ENCODE measurements at places on chromosomes 2 and 18. TPM values are rescaled to one million over a fixed set of nuclear protein-coding genes. Genes with fewer than 3 reads are reported as not detected.
A peak's percentile ranks its signal among the peaks of the same experiment; 100 is the strongest.

The ASXL2 gene
- total RNA-seq = 17.7 TPM

DNA sequence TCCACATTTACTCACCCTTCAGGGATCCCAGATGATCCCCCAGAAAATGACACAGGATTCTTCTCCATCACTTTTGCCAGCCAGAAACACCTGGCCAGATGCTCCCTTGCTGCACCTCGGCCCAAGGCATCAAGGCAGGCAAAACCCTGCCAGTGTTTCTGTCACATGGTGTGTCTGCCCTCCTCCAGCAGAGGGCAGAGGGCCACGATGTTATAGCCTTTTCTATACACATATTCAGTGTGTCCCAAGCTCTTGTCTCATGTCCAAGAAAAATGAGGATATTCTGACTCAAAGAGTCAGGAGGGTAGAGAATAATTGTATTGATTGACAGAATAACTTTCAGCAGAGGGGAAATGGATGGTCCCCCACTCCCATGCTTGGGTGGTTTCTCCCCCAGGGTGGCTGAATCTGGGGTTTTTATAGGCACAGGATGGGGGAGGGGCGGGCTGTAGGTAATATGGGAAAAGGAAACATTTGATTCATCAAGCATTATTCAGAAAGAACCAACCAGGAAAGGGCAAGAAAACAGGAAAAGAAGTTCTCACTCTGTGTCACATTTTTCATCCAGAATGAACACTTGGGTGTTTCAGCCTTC lies 933.9 kb downstream of the TRIB2 start:
- no peak overlapping the region for H3K27ac ChIP-seq
- H3K4me3 ChIP-seq = no peak overlapping the region
- H3K27me3 ChIP-seq = no peaks in the 10 kb centered on the region

DNA sequence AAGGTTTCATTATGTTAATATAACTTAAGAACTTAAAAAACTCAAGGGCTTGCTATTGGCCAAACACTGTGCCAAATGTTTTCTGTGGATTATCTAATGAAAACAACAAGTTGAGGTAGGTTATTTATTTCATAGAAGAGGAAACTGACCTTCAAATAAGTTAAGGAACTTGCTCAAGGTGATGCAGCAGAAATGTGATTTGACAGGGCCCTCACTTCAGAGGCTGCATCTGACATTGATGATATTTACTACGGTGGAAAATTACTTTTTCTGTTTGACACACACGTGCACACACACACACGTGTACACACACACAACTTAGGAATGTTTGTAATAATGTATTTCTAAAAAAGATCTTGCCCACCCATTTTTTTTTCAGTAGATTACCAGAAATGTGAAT lies 137.2 kb upstream of the CXCR4 start:
- H3K27me3 ChIP-seq = no peaks in the 10 kb centered on the region
- no peak overlapping the region for H3K4me3 ChIP-seq
- peaks cover 12% of the 10 kb centered on the region for H3K4me1 ChIP-seq
- H3K27ac ChIP-seq = no peak overlapping the region
- H3K36me3 ChIP-seq = no peaks in the 10 kb centered on the region

- H3K27me3 ChIP-seq = no peaks in the 10 kb centered on the region
- DNase-seq = no peak
- H3K27ac ChIP-seq = no peak overlapping the region
- no peaks in the 10 kb centered on the region for H3K4me1 ChIP-seq
These were observed 7.5 kb downstream of the PARD6G start for GRCh38 chr18:80239830-80240229.

DNA sequence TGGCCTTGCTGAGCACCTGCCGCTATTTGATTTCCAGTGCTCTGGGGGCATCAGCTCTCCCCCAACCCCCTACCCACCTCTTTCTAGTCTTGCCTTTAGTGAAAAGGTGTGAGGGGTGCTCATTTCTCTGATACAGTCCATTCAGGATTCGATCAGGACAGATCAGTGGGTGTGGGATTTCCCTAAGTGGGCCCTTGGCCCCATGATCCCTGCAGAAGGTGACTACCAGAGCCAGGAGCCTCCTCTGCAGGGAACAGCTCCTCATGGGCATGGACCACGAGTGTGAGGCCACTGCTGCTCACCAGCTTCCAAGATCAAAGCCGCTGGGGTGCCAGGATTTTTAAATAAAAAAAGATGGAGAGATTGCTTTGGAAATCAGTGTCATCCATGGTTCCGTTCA lies 835.2 kb upstream of the ID2 start:
- no peak for DNase-seq
- H3K27me3 ChIP-seq = no peaks in the 10 kb centered on the region
- no peak overlapping the region for H3K27ac ChIP-seq
- H3K4me3 ChIP-seq = no peak overlapping the region

DNA sequence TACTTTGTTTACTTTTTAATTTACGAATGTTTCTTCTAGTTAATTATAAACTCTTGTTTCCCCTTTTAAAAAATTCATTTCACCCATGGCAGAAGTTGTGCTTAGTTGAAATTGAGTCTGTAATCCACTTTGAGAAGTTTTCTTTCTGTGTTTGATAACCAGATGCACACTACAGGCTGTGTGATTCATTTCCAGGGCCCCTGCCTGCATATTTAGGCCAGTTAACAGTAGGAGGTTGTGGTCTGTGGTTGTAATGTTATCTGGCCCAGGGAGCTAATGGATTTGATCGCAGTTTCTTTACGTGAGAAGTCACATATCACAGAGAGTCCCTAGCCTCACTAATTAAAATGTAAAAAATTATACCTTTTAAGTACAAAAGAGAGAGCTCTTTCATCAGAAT lies 3.3 kb downstream of the CDH7 start:
- H3K36me3 ChIP-seq = no peaks in the 10 kb centered on the region
- H3K4me1 ChIP-seq = no peaks in the 10 kb centered on the region

- H3K36me3 ChIP-seq = no peaks in the 10 kb centered on the region
- no peak overlapping the region for H3K27ac ChIP-seq
- no peaks in the 10 kb centered on the region for H3K27me3 ChIP-seq
- H3K4me3 ChIP-seq = no peak overlapping the region
- H3K4me1 ChIP-seq = no peaks in the 10 kb centered on the region
These were observed 74.9 kb upstream of the KLHL14 start for GRCh38 chr18:32847691-32848090.

- no peak for DNase-seq
- no peaks in the 10 kb centered on the region for H3K27me3 ChIP-seq
- no peaks in the 10 kb centered on the region for H3K36me3 ChIP-seq
- no peak overlapping the region for H3K27ac ChIP-seq
These were observed 124.2 kb upstream of the ITGB6 start for GRCh38 chr2:160324161-160324800.

The RUFY4 gene
- total RNA-seq = 2.7 TPM

DNA sequence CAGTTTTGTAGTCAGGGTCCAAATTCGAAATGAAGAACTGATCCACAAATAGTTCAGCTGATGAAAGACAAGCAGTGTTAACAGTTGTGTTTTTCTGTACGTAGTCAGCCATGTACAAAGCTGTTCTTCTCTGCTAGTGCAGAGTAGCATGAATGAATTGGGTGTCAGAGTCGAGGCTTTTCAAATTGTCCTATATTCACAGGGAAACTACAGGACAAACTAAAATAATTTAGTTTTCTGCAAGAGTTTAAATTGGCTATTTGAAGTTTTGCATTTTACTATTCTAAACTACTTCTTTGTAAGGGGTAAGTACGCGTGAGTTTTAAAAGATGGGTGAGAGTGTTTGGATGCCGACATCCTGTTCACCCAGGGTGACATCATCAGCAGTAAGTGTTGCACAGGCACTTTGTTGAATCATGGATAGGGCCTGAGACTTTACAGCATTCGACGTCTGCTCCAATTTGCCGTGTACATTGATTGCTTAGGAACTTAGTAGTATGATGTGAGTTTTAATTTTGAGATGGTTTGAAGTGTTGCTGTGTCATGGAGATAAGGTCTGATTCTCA lies 147.2 kb upstream of the NFATC1 start:
- H3K27me3 ChIP-seq = no peaks in the 10 kb centered on the region
- DNase-seq = no peak
- H3K4me3 ChIP-seq = no peak overlapping the region

The PRADC1 gene
- 13.4 TPM for total RNA-seq

- no peak for DNase-seq
- H3K4me1 ChIP-seq = no peaks in the 10 kb centered on the region
- H3K27me3 ChIP-seq = no peaks in the 10 kb centered on the region
- no peak overlapping the region for H3K4me3 ChIP-seq
These were observed 148.7 kb downstream of the CALCRL start for GRCh38 chr2:187299122-187299906.

- H3K4me1 ChIP-seq = no peaks in the 10 kb centered on the region
- H3K4me3 ChIP-seq = no peak overlapping the region
- no peaks in the 10 kb centered on the region for H3K27me3 ChIP-seq
- H3K36me3 ChIP-seq = no peaks in the 10 kb centered on the region
These were observed 426.1 kb upstream of the TNP1 start for GRCh38 chr2:217285926-217286325.

DNA sequence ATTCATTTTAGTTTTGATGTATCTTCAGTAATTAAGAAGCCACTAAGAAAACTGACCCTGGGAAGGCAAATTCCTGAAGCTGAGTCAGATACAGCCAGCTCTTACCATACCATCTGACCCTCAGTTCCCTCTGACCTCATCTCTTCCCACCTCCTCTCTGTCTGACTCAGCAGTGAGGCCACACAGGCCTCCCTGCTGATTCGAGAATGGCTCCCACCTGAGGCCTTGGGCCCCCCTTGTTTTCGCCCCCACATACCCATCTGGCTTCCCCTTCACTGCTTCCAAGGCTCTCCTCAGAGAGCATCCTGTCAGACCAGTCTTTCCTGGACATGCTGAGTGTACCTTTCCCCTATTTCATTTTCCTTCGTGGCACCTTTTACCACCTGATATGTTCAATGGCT lies 71.0 kb upstream of the CYP1B1 start:
- H3K4me1 ChIP-seq = peaks cover 31% of the 10 kb centered on the region
- H3K27ac ChIP-seq = peak overlapping the region; percentile 89
- no peaks in the 10 kb centered on the region for H3K27me3 ChIP-seq
- no peaks in the 10 kb centered on the region for H3K36me3 ChIP-seq
- DNase-seq = peak; percentile 78

GRCh38 chr2:239551206-239551605 lies 150.4 kb upstream of the HDAC4 start:
- no peaks in the 10 kb centered on the region for H3K4me1 ChIP-seq
- no peak overlapping the region for H3K27ac ChIP-seq
- no peak overlapping the region for H3K4me3 ChIP-seq

DNA sequence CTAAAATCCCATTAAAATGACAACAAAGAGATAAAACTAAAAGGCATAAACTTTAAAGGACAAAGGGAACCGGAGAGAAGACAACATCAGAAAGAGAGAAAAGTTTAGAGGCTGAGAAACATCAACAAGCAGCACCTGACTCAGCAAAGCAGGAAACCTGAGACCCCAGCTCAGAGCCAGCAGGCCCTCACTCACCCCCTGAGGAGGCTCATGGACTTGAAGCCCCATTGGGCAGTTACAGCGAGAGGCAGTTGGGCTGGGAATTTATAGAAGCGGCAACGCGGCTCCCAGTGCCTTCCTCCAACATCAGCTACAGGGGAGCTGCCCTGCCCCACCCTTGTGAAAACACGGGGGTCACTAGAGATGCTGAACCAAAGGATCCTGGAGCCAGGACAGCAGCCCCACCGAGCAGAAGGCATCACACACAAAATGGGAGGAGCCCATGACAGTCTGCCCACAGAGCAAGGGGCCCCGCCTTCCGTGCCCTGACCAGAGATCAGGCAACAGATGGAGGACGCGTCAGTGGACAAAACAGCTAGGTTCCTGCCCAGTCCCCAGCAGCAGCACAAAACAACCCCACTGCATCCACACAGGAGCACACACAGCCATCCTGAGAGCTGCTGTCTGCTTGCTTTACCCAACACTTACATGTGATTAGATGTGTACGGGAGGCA lies 52.7 kb downstream of the CMPK2 start:
- no peaks in the 10 kb centered on the region for H3K4me1 ChIP-seq
- H3K36me3 ChIP-seq = no peaks in the 10 kb centered on the region
- no peak overlapping the region for H3K4me3 ChIP-seq
- no peak for DNase-seq

DNA sequence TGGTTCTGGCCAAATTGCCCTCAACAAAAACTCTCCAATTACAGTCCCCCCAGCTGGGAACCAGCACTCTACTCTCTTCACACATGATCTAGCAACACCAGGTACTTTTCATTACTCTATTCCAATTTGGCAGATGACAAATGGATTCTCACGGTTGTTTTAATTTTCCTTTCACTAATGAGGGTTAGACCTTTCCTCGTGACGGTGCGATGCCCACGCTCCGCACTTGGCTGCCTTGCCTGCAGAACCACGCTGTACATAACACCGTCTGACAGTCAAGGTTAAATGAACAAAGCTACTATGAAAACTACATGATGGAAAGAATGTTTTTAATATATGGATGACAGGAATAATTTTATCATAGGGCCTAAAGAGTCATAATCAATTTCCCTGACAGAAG lies 141.5 kb downstream of the FBXO15 start:
- no peaks in the 10 kb centered on the region for H3K4me1 ChIP-seq
- DNase-seq = no peak
- no peaks in the 10 kb centered on the region for H3K36me3 ChIP-seq
- H3K27ac ChIP-seq = no peak overlapping the region
- no peak overlapping the region for H3K4me3 ChIP-seq
- H3K27me3 ChIP-seq = no peaks in the 10 kb centered on the region

DNA sequence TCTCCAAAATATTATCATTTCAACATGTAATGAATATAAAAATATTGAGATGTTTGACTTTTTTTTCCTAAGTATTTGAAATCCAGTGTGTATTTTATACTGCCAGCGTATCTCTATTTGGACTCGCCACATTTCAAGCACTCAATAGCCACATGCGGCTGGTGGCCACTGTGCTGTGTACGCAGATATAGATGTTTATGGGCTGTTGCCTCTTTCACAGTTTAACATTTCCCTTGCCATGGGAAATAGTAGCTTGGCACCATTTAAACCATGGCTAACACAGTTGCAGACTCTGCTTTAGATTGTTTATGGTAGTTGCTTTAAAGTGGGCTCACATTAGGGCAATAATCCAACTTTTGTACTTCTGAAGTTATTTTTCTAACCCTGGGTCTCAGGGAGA lies 136.6 kb upstream of the ITGB6 start:
- H3K36me3 ChIP-seq = no peaks in the 10 kb centered on the region
- no peaks in the 10 kb centered on the region for H3K4me1 ChIP-seq
- no peak overlapping the region for H3K4me3 ChIP-seq
- no peaks in the 10 kb centered on the region for H3K27me3 ChIP-seq
- DNase-seq = no peak

GRCh38 chr2:236348279-236348678 lies 84.1 kb upstream of the ASB18 start:
- DNase-seq = no peak
- no peak overlapping the region for H3K4me3 ChIP-seq
- H3K4me1 ChIP-seq = no peaks in the 10 kb centered on the region
- H3K27ac ChIP-seq = no peak overlapping the region
- H3K36me3 ChIP-seq = no peaks in the 10 kb centered on the region
- H3K27me3 ChIP-seq = no peaks in the 10 kb centered on the region

Measured in GM12878 (cell line).